ENCODE measurements at places on chromosomes 16 and 17.

DNA sequence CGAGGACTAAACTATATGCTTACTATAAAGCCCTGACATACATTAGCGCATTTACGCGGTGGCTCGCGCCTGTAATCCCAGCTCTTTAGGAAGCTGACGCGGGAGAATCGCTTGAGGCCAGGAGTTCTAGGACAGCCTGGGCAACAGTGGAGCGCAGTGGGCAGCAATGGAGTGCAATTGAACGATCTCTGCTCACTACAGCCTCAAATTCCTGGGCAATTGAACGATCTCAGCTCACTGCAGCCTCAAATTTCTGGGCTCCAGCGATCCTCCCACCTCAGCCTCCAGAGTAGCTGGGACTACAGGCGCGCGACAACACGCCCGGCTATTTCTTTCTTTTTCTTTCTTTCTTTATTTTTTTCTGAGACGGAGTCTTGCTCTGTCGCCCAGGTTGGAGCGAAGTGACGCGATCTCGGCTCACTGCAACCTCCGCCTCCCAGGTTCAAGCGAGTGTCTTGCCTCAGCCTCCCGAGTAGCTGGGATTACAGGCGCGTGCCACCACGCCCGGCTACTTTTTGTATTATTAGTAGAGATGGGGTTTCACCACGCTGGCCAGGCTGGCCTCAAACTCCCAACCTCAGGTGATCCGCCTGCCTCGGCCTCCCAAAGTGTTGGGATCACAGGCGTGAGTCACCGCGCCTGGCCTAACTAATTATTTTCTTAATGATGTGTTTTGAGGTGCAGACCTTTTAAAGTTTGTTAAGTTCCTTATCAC, 506 bp upstream of the COG7 start:
- DNase-seq, result no peak

- no peak for DNase-seq
Measured at GRCh38 chr17:50115756-50116155, 14.2 kb downstream of the SAMD14 start.

- DNase-seq, result no peak
Measured at GRCh38 chr16:25092441-25092840, 19.1 kb upstream of the LCMT1 start.

GRCh38 chr17:68260051-68260762, 12.4 kb downstream of the AMZ2 start:
- DNase-seq, result no peak

DNA sequence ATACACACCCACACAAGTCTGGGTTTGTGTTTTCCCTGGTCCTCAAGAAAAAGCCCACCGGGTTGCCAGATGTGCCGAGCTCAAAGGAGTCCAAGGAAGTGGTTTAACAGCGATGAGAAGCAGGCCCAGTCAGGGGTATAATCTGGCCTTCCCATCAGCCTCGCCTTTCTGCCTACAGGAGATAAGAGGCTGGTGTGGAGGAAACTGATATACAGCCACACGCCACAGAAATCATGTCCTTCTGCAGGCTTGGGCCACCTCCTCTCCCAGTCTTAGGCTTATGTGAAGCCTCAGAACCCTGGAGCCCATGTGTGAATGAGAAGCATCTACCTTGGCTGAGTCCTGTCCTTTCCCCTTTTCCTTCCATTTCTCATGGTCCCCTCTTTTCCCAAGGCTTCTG, 43.6 kb upstream of the MMP2 start:
- no peak for DNase-seq
